ENCODE measurements at places on chromosomes 2 and 18.

DNA sequence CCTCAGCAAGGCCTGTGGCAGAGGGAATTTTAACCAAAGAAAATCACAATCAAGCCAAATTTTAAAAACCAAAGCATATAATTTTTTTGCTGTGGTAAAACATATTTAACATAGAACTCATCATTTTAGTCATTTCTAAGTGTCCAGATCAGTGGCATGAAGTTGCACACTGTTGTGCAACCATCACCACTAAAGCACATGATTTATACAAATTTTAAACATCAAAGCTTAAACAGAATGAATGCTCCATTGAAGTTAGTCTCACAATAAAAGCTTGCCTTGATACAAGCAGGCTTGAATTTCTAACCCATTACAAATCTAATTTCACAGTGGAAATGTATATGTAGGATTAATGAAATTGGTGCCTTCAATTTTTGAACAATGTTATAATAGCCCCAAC, 31.2 kb downstream of the FTCDNL1 start:
- no peak for DNase-seq

- DNase-seq = no peak
Observed at GRCh38 chr2:99867770-99868169, 274.6 kb downstream of the AFF3 start.

DNA sequence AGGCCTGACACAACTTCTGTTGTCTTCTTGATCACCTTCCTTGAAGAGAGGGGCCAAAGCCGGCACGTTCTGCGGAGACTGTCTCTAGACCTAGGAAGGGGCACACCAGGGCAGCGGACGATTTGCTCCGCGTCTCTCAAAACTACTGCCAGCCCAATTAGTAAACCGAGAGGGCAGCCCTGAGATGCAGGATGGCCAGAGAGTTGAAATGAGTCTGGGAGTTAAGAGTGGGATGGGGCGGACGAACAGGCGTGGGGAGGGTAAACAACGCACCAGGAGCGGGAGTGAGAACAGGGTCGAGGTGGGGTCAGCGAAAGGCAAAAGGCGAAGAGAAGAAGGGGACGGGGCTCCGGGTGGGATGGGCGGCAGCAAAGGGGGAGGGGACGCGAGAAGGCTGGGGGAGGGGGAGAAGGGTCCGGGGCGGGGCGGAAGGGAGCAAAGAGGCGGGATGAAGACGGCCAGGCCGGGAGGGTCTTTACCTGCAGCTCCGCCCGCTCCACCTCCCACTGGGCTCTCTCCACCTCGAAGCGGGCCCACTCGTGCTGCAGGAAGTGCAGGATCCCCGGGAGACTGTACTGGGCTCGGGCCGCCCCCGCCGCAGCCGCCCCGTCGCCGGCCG, 476 bp downstream of the STRN start:
- peak; percentile 52 for DNase-seq

GRCh38 chr18:6811816-6812215, 82.3 kb downstream of the ARHGAP28 start:
- no peak for DNase-seq

DNA sequence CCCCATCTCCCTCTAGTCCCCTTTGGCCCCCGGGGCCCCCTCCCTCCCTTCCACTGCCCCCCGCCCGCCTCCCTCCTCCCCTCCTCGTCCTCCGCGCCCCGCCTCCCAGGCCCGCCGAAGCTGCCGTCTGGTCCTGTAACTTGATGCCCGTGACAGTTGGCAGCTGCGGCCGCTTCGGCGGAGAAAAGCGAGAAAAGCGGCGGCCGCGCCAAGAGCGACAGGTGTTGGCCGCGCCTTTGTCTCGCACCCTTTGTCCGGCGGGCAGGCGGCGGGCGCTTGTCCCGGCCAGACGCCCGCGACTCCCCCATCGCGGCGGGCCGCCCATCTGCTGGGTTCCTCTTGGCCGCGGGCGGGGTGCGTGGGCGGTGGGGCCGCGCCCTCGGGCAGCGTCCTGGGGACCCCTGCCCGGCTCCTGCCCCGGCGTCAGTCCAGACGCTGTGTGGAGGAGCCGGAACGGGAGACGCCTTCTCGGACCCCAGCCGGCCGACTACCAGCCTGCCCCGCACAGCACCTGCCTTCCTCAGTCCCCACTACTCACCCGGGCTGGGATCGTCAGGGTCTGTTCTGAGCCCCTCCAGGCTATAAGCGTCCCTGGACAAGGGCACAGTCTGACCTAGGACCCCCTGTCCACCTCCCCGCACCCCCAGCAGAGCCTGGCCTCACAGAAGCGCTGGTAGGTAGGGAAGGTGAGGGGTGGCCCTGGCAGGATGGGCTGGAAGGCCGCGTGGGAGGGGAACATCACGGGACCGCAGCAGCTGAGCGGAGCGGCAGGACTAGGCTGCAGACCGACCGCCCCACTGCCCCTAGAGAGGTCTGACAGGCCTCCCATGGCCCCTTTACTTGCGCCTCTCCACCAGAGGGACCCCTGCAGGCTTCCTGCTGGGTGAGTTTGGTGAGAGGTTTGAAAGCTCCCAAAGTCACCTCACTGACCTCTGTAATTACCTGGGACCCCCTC, 1.2 kb upstream of the HES6 start:
- DNase-seq = peak; percentile 20

Measured in stimulated activated CD4-positive, alpha-beta T cell treated with anti-CD3 and anti-CD28 coated beads, Interleukin-2, amount 100 ng/mL, for 24 hours (primary cell).